ENCODE measurements at places on chromosomes 2 and 18.

DNA sequence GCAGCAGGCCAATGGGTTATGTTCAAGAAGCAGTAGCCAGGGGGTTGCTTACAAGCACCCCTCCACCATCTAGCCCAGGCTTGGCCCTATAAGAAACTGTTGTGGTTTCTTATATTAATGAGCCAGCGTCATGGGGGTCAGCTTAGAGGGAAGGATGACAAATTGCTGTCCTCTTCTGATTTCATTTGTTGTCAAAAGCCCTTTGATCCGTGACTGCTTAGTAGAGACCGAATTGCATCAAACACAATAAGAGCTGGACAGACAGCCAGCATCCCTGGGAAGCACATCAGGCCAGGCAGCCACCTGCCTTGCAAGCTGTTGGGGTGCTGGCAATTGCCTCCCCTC lies 206.6 kb upstream of the SETBP1 start:
- DNase-seq, result peak; percentile 49

DNA sequence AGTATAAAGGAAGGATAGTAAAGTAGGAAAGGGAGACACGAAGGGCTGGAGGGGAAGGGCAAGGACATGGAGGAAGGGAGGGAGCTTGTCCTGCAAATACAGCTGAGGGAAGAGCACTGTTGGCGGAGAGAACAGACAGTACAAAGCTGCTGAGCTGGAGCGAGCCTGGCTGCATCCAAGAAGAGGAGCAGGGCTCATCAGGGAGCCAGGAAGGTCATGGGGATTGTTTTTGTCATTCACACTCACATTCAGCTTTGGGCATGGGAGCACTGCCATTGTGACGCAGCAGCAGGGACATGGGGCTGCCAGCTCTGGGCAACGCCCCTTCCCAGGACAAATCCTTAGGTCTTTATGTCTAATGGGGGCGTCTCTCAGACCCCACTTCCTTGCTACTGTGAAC lies 125.1 kb downstream of the COPS8 start:
- no peak for DNase-seq

- DNase-seq, result no peak
Observed at GRCh38 chr2:11698009-11698922, 28.3 kb upstream of the NTSR2 start.

- peak; percentile 7 for DNase-seq
Observed at GRCh38 chr2:217797661-217798069, 205.1 kb downstream of the TNS1 start.

DNA sequence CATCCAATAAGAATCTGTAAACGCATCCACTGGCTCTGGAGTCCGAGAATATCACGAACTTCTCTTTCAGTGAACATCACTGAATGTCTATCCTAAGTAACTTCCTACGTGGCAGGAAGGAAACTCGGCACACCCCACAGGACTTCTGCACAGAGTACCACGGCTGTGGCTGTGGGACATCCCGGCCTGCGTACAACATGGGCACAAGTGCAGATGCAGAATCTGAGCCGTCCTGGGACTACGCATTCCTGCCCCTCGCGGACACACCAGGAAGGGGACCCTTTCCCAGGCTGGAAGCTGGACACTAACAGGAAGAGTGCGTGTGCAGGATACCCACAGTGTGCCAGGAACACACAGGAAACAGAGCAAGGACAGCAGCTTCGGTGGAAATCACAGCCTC lies 60.6 kb downstream of the ZNF516 start:
- DNase-seq, result no peak

- DNase-seq, result no peak
Observed at GRCh38 chr2:73418343-73418742, 32.7 kb downstream of the ALMS1 start.

DNA sequence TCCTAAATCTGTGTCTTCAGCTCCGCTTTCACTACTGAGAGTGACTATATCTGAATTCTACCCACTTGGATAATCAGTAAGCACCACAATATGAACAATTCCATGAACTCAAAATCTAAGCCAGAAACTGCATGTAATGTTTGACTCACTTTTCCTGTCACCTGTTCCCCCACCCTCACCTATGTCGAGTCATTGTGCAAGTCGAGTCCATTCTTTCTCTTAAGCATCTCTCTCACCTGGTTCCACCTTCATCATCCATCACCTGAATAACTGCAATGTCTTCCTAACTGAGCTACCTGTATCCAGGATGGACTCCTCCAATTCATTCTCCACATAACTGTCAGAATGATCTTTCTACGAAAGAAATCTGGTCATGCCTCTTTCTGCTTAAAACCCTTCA lies 58.2 kb downstream of the PPP1R1C start:
- no peak for DNase-seq

- DNase-seq, result no peak
Observed at GRCh38 chr2:11203480-11203879, 48.2 kb downstream of the SLC66A3 start.

DNA sequence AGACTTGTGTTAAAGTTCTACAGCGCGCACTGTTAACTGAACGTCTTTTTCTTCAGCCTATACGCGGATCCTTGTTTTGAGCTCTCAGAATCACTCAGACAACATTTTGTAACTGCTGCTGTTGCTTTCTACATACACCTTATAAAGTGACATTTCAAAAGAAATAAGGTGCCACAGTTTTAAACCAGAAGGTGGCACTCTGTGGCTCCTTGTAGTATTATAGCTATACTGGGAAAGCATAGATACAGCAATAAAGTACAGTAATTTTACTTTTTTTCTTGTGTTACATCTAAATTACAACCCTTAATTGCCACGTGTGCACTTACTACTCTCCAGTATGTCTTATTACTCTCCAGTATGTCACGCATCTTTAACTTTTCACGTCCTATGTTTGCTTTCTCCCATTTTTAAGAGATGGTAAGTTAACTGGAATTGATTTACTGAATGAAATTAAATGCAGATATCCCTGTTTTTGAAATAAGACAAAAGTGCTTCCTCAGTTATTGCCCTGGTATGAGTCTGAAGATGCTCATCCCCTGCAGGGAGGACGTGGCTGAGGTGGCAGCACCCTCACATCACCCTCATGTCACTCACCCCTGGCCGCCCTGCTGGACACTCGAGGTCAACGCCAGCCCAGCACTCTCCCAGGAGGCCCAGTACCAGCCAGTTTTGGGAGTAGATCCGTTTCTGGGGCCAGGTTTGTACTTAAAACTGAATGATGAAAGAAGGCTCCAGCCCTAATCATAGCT lies 37.8 kb downstream of the GORASP2 start:
- no peak for DNase-seq

DNA sequence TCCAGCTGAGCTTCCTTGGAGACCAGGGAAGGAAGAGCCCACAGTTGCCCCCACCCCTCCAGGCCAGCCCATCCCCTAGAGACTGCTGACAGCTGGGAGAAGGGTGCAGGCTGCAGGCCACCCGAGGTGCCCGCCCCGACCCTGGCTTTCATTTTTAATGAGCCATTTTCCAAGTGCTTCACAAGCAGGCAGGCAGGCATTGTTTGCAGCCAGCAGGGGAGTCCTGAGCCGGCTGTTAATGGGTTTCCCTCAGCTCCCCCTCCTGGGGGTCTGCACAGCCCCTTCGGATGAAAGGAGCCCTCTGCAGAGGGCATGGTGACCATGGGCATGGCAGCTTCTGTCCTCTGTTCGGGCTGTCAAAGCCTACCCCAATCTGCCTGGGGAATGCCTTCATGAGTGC lies 94.5 kb downstream of the ZBTB7C start:
- DNase-seq, result peak; percentile 90
